Activated naive CD4-positive, alpha-beta T cell treated with anti-CD3 and anti-CD28 coated beads, Interleukin-2, amount 50 U/mL, for 72 hours (primary cell): ENCODE measurements at places on chromosomes 13 and 19. TPM values are rescaled to one million over a fixed set of nuclear protein-coding genes. Genes with fewer than 3 reads are reported as not detected.

The LSM14A gene
- 77.3 TPM for total RNA-seq

The RGL3 gene
- total RNA-seq, result not detected

The HAUS5 gene
- 44.5 TPM for total RNA-seq

The ZFR2 gene
- total RNA-seq, result 0.70 TPM

The SYT3 gene
- not detected for total RNA-seq

The HOMER3 gene
- total RNA-seq, result 1.0 TPM

The ATF5 gene
- total RNA-seq, result 13.2 TPM

The GGACT gene
- total RNA-seq, result 5.2 TPM

The PPM1N gene
- total RNA-seq, result 7.4 TPM

The ELL gene
- 23.0 TPM for total RNA-seq

The IL4I1 gene
- 6.3 TPM for total RNA-seq

The CCNA1 gene
- total RNA-seq, result not detected

The NXNL1 gene
- total RNA-seq, result not detected

The GRAMD1A gene
- 158 TPM for total RNA-seq

The HIPK4 gene
- not detected for total RNA-seq

The C19orf53 gene
- 134 TPM for total RNA-seq

The UPK1A gene
- total RNA-seq, result 4.4 TPM

The THSD8 gene
- total RNA-seq, result 39.4 TPM

The DHDH gene
- 2.2 TPM for total RNA-seq

The CLEC4M gene
- total RNA-seq, result not detected

The ATP13A1 gene
- 83.0 TPM for total RNA-seq

The LGALS7B gene
- total RNA-seq, result not detected

The TMC4 gene
- total RNA-seq, result not detected

The RNF225 gene
- total RNA-seq, result 0.60 TPM

The LIM2 gene
- 1.2 TPM for total RNA-seq

The TNFSF13B gene
- total RNA-seq, result 6.6 TPM

The RUVBL2 gene
- total RNA-seq, result 160 TPM

The ZNF441 gene
- total RNA-seq, result 10.1 TPM

The EIF3K gene
- 299 TPM for total RNA-seq

The GSX1 gene
- not detected for total RNA-seq

The ING1 gene
- total RNA-seq, result 26.7 TPM

The C19orf25 gene
- 29.3 TPM for total RNA-seq

The CEACAM4 gene
- not detected for total RNA-seq

The KLK3 gene
- total RNA-seq, result not detected

The SARS2 gene
- total RNA-seq, result 59.1 TPM

The ZNF587 gene
- 28.7 TPM for total RNA-seq

The UBE2L5 gene
- total RNA-seq, result not detected

The LGALS14 gene
- total RNA-seq, result 5.1 TPM

The NCAN gene
- not detected for total RNA-seq

The FBXO27 gene
- total RNA-seq, result not detected

The NALCN gene
- total RNA-seq, result not detected

The COL5A3 gene
- 0.12 TPM for total RNA-seq

The SHD gene
- total RNA-seq, result not detected
